ENCODE measurements at places on chromosomes 13 and 19. TPM values are rescaled to one million over a fixed set of nuclear protein-coding genes. Genes with fewer than 3 reads are reported as not detected.

Gene VSTM1
- not detected for total RNA-seq

DNA sequence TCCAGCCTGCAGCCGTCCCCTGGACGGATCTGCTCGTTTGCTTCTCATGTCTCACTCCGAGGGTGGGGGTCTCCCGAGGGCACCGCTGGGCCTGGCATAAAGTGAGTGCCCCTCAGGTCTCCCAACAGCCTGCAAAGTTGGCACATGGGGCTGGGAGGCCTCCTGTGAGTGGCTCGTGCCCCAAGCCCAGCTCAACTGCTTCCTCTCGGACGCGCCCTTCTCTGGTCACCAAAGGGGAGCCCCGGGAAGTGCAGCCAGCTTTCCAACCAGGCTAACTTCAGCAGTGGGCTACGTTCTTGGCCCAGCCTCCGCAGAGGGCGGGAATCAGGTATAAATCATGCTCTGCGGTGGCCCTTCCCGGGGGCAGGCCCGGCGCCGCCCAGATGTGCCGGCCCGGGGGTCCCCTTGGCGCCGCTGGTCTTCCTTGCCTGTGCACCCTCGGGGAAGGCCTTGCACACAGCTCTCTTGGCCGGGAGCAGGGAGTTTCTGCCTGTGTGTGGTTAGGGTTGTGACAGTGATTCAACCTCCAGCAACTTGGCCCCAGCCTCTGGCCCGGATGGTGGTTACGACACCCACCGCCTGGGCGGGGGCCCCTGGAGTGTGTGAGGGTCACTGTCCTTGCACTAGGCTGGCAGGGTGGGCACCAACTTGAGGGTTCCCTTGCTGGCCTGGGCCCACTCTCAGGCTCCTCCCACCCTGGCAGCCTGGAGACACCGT is 20.7 kb downstream of the CEBPG start:
- H3K27me3 ChIP-seq: no peaks in the 10 kb centered on the region
- no peak overlapping the region for H3K27ac ChIP-seq
- no peak overlapping the region for H3K4me3 ChIP-seq
- H3K36me3 ChIP-seq: no peaks in the 10 kb centered on the region

Gene ZNF726
- 19.1 TPM for total RNA-seq

DNA sequence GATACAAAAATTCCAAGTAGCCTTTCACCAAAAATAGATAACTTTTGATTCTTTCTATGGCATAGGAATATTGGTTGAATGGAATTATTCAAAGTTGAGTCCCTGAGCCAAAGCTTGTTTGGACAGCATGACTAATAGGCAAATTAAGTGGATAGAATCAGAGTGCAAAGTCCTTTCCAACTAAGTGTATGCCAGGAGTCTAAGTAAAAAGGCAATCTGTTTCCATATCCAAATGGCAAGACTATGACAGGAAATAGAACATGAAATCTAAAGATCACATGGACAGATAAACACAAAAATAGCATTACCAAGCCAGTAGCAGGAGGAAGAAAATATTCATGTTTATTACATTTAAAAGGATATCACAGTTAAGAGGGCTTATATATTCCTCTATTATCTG is 804.6 kb downstream of the SLITRK6 start:
- DNase-seq: no peak
- no peaks in the 10 kb centered on the region for H3K27me3 ChIP-seq
- no peak overlapping the region for H3K27ac ChIP-seq
- H3K4me1 ChIP-seq: no peaks in the 10 kb centered on the region

GRCh38 chr19:20365146-20365545 is 198.1 kb downstream of the ZNF486 start:
- H3K4me3 ChIP-seq: no peak overlapping the region
- no peak for DNase-seq
- no peaks in the 10 kb centered on the region for H3K27me3 ChIP-seq
- peaks cover 2% of the 10 kb centered on the region for H3K4me1 ChIP-seq
- no peak overlapping the region for H3K27ac ChIP-seq

- no peak overlapping the region for H3K4me3 ChIP-seq
- H3K36me3 ChIP-seq: no peaks in the 10 kb centered on the region
Observed at GRCh38 chr13:75180805-75181455, 301.0 kb downstream of the TBC1D4 start.

All from activated CD8-positive, alpha-beta T cell treated with anti-CD3 and anti-CD28 coated beads for 36 hours (primary cell).